NCI-H82 (cell line): ENCODE measurements at places on chromosomes 12 and 14.

DNA sequence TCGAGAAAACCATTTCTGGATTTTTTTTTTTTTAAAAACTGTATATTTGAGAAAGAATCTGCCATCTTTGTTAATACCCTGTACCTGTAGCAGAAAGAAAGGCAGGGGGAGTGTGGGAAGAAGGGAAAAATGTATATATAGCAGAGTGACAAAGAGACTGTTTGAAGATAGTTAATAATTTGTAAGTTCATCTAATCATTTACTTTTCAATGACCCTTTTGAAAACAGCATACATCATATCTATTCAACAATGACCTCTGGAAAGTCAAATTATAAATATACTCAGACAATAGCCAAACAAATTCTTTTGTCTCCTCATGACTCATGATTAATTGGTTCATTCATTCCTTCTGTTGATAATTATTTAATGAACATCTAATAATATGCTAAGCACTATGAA is 10.9 kb upstream of the CPM start:
- DNase-seq, result no peak

GRCh38 chr14:92963301-92964123 is 40.6 kb downstream of the CHGA start:
- peak; percentile 41 for DNase-seq

- DNase-seq, result no peak
Observed at GRCh38 chr12:52515927-52516831, 4.0 kb downstream of the KRT5 start.

GRCh38 chr14:96202441-96203094 is 2.1 kb upstream of the BDKRB2 start:
- no peak for DNase-seq

- DNase-seq, result no peak
Observed at GRCh38 chr14:99225436-99226203, 46.4 kb downstream of the BCL11B start.

DNA sequence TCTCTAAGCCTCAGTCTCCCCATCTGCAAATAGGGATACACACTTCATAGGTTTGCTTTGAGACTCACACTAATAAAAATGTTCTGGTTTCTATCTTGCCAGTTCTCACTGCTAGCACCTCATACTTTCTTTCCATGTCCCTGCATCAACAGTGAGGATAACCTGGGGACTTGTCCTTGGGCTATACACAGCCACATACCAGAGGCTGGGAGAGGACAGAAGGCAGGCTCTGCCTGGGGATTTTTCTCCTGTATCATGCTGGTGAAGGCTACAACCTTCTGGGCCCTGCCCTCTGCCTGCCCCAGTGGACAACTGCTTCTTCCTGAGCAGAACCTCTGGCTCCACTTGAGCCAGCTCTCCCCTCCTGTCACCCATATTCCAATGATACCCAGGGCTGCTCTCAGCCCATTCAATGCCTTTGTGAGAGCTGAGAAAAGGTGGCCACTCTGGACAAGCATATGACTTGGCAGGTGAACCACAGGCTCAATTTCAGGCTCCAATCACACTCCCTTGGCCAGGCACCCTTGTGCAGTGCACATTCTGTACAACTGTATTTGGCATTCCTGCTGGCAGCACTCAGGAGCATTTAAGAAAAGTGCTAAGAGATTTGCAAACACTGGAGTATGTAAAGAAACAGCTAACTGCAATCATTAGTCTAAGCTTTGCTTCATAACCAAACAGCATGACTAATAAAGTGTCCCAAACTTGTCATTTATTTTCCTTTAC is 135.8 kb upstream of the VRK1 start:
- no peak for DNase-seq

- no peak for DNase-seq
Observed at GRCh38 chr12:83461336-83461935, 774.7 kb downstream of the TMTC2 start.

DNA sequence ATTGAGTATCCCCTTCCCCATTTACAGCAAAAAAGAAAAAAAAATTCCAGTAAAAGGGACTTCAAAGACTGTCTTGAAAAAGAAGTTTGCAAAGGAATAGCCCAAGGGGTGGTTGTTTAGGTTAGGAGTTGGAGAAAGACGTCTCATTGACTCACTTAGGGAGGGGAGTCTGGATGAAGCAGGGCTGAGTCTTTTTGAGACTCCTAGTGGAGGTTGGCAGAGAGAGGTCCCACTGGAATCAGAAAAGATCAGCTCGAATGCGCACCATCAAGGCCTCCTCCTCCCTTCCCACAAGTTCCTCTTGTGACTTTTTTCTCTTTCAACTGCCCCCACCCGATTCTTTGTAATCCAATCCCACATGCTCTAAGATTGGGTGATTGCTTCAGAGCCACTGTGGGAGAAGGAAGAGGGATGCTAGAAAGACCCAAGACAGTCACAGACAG is 1.9 kb downstream of the ARHGEF40 start:
- DNase-seq, result no peak

DNA sequence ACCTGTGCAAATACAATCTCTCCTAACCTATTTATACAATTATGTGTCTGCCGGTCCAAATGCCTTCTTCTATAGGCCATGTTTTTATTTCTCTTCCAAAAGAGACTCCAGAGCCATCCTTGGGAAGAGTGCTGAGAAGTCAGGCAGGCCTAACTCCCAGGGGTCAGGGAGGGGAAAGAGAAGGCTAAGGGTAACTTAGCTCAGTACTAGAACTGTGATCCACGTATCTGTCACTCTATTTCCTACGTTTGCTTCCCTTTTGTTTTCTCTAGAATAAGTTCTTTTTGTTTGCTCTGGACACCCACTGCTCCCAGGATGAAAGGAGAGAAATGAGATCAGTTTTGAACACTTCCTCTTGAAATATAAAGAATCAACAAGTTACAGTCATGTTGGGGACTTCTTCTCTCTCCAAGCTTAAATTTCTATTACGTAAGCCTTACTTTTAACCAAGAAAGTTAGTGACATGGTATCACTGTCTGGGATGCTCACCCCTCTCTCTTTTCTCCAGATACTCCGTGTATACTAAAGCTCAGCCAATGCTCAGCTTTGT is 79.2 kb downstream of the DAD1 start:
- no peak for DNase-seq

- DNase-seq, result no peak
Observed at GRCh38 chr12:14275886-14276285, 89.6 kb upstream of the ATF7IP start.

DNA sequence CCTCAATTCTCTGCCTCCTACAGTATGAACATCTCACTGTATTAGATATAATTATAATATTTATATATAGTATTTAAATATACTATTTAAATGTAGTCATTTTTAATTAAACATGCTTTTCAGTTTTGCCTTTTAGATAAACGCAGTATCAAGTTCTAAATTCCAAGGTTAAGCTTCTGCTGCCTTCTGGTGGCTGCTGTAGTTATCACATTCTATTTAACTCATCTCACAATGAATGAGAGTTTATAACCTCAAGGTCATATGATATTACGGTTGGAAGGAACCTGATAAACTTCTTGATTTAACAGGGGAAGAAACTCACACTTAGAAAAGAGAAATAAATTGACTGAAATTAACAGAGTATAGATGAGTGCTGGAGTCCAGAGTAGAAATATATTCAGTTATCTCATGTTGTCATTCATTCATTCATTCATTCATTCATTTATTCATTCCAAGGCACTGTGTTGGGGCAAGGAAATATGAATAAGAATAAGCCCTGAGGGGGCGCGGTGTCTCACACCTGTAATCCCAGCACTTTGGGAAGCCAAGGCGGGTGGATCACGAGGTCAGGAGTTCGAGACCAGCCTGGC is 31.9 kb downstream of the GUCY2C start:
- DNase-seq, result peak; percentile 62

GRCh38 chr14:75369506-75369905 is 58.3 kb upstream of the JDP2 start:
- DNase-seq, result no peak

DNA sequence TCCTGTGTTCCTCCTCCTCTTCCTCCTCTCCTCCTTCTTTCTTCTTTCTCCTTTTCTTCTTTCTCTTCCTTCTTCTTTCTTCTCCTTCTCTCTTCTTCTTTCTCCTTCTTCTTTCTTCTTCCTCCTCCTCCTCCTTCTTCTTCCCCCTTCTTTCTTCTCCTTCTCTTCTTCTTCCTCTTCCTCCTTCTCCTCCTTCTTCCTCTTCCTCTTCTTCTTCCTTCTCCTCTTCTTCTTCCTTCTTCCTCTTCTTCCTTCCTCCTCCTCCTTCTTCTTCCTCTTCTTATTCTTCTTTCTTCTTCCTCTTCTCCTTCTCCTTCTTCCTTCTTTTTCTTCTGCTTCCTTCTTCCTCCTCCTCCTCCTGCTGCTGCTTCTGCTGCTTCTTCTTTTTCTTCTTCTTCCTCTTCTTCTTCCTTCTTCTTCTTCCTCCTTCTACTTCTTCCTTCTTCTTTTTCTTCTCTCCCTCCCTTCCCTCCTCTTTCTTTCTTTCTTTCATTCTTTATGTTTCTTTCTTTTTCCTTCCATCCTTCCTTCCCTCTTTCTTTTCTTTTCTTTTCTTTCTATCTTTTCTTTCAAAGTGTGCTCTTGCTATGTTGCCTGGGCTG is 19.0 kb downstream of the C12orf71 start:
- DNase-seq, result no peak

GRCh38 chr12:129750421-129750820 is 153.4 kb downstream of the TMEM132D start:
- DNase-seq, result no peak

DNA sequence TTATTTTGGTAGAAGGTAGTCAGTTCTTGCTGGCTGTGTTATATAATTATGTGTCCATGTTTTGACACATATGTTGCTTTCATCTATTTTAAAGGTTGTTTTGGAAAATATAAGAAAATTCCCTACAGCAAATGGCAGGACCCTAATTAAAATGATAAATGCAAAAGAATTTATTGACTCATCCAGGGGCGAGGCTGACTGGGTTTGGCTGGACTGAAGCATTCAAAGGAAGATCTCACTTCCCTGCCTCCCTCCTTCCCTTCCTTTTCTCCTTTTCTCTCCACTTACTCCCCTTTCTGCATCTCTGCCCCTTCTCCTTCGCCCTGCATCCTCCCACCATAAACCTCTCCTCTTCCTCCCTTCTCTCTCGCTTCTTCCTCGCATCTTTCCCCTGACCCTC is 129.6 kb downstream of the SNAPC1 start:
- DNase-seq, result no peak

DNA sequence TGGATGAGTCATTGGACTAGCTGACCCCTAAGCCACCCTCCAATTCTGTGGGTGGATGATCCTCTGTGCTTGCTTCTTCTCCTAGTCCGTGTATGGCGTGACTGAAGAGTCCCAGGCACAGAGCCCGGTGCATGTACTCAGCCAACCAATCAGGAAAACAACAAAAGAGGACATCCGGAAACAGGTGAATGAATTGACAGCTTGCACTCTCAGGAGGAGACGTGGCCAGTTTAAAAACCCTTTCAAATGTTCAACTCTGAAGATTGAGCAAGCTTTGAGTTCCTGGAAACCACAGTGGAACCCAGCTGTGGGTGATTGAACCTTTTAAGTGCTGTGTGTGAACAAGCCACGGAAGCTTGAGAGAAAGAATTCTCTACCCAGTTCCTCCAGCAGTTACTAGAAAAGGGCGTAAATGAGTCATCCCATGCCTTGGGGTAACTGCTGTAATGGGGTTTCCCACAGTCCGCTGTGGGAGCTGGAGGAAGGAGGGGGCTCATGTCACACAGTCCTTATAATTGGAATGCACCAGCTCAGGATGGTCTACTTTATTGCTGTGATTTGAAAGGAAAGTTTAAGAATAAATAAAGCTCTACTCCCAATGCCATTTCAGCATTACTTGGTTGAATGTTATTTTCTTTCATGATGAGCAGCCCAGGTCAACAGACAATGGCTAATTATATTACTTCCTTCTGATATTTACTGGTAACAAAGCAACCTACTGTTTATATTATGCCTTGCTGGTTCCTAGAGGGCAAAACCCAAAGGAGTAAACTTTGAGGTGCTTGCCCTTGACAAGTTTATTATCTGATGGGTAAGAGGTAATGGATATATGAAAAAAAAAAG is 417.0 kb downstream of the DPF3 start:
- no peak for DNase-seq

DNA sequence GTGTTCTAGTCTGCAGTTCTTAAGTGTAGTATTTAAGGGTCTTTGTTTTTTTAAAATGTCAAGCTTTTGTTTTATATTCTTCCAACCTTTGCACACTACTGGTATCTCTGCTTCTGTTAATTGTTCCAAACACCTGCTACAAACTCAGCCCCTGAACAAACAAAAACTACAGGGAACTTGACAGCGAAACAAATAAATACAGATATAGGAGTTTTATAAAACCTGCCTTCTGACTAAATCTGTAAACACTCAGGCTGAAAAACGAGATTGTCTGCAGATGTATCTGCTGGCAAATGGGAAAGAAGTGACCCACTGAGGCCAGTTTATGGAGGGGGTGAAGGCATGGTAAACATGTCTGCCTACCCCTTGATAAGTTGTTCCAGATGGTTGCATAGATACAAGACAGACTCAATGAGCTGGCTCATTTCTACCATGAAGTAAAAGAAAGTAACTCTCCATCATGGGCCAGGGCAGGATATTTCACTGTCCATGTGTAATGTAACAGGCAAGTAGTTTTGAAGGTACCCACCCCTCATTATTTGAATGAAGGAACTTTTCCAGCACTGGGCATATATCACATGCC is 75.6 kb downstream of the LMO3 start:
- no peak for DNase-seq

- no peak for DNase-seq
Observed at GRCh38 chr12:113827539-113828114, 138.5 kb downstream of the RBM19 start.

DNA sequence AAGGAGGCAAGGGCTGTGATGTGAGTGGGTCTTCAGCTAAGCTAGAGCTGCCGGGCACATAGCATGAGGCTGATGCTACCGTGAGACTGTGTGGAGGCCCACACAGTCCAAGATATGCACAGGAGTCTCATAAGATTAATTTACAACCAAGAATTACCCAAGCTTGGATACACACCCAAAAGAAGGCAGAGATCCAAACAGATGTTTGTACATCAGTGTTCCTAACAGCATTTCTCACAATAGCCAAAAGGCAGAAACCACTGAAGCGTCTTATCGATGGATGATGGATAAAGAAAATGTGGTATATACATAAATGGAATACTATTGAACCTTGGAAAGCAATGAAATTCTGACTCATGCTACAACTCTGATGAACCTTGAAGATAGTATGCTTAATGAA is 40.8 kb upstream of the RIC8B start:
- no peak for DNase-seq

GRCh38 chr14:67675219-67675582 is 769 bp upstream of the VTI1B start:
- DNase-seq, result no peak

GRCh38 chr14:33788161-33788560 is 162.7 kb downstream of the EGLN3 start:
- no peak for DNase-seq

GRCh38 chr12:102800565-102800964 is 116.5 kb downstream of the PAH start:
- no peak for DNase-seq

- no peak for DNase-seq
Observed at GRCh38 chr14:104399432-104400155, 180.0 kb upstream of the C14orf180 start.

GRCh38 chr14:99231850-99232713 is 39.9 kb downstream of the BCL11B start:
- DNase-seq, result peak; percentile 78

GRCh38 chr12:10354502-10354901 is 35.3 kb downstream of the KLRK1 start:
- DNase-seq, result no peak
